ENCODE measurements at places on chromosomes 6 and 20. TPM values are rescaled to one million over a fixed set of nuclear protein-coding genes. Genes with fewer than 3 reads are reported as not detected.
A peak's percentile ranks its signal among the peaks of the same experiment; 100 is the strongest.

DNA sequence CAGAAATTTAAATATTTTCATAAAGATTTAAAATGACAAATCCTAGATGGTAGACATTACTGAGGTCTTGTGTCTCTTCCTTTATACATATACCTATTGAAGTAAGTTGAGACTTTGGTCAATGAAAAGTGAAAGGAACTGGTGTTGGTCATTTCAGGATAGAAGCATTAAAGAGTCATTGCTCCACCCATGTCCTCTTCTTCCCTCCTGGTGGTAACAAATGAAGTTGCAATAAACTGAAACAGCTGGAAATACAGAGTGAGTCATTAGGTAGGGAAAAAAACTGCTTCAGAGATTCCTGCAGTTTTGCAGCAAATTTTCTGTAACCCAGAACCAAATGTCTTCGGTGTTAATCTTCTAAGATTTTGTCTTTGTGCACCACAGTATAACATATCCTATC is 448.0 kb downstream of the EYS start:
- no peak for DNase-seq

Gene MRPS18A
- 30.4 TPM for total RNA-seq

DNA sequence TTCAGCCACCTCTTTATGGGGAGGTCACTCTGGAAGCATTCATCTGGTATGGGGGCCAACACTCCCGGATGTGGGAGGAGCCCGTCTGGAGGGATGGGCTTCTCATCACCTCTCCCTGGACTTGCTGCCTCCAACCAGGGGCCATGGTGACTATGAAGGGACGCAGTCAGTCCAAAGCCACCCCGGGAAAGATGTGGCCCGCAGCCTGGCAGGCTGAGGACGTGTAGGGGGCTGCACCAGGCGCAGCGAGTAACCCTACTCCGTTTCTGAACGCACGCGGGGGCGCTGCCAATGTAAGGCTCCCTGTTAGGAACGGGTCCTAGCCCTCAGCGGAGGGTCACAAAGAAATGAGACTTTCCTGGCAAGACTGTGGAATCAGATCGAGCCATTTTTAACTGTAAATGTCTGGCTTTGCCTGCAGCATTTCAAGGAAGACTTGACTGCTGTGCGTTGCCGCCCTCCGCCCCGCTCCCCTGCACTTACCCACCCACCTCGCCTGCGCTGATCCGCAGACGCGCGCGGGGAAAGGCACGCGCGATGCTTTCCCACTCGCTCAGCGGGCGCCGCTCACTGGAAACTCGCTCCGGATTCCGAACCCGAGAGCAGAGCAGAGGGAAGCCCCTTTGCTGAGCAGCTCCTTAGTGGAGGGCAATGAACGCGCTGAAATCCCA is 55.1 kb downstream of the IL20RA start:
- no peak for DNase-seq

DNA sequence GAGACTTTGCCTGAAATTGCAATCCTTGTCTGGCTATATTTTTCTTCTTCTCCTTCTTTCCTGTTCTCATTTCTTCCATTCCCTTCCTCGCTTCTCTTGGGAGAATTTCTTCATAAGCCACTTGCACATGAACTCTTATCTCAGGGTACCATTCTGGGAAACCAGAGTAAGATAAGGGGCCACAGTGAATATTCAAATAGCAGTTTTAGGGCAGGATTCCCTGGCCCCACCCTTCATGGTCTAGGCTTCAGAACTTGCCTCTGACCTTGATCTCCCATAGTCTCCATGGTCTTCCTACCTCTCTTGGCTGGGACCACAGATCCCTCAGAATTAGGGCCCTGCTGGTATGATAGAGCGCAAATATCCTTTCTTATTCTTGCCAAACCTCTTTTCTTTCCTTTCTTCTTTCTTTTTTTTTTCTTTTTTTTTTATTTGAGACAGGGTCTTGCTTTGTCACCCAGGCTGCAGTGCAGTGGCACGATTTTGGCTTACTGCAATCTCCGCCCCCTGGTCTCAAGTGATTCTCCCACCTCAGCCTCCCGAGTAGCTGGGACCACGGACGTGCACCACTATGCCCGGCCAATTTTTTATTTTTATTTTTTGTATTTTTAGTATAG is 123.0 kb upstream of the CITED2 start:
- DNase-seq = no peak

GRCh38 chr6:112241820-112242429 is 12.4 kb downstream of the LAMA4 start:
- no peak for DNase-seq

Gene NMBR
- total RNA-seq = not detected

Gene NOX3
- not detected for total RNA-seq

- DNase-seq = peak; percentile 69
These were observed 2.1 kb downstream of the EGFL8 start for GRCh38 chr6:32166411-32167061.

GRCh38 chr6:106114492-106114891 is 28.4 kb downstream of the PRDM1 start:
- no peak for DNase-seq

DNA sequence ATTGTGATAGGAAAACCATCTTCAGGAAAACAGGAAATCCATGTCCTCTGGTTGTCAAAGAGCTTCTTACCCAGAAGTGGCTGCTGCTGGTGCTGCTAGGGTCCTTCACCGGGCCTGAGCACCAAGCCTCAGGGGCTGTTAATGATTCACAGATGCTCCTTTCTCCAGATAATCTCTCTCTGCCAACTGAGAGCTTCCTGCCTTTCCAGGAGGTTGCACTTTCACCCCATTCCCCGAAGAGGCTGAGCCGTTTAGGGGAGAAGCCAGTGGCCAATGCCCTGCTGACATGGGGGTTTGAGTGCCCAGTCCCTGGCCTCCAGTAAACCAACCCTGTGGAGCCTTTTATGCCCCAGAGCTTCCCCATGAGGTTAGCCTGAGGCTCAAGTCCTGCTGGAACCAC is 122.4 kb downstream of the CBLN4 start:
- no peak for DNase-seq

DNA sequence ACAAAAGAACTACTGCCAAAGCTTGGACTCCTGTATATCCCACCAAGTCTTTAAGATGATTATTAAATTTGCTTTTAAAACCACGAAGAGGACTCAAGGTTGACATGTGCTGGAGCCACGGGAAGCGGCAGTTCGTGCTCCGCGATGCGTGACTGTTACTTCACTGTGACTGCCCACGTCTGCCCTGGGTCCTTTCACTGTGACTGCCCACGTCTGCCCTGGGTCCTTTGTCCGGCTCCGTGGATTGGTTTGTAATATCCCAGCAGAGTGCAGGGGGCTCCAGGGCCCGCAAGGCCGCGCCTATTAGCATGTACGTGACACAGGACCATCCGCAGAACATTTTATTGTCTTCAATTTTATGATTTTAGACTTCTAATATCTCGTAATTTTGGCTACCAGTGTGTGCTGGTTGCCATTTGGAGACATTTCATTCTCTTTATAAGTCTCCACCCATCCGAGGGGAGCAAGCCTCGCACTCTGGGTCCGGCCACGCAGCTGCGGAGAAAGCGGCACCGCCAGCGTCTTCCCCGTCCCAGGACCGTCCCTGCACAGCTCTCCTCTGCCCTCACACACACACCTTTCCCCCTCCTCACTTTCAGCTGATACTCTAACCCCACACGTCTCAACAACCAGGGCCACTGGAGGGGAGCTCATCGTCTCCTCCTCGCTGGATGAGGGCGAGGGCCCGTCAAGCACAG is 42.9 kb downstream of the DACT2 start:
- peak; percentile 48 for DNase-seq

DNA sequence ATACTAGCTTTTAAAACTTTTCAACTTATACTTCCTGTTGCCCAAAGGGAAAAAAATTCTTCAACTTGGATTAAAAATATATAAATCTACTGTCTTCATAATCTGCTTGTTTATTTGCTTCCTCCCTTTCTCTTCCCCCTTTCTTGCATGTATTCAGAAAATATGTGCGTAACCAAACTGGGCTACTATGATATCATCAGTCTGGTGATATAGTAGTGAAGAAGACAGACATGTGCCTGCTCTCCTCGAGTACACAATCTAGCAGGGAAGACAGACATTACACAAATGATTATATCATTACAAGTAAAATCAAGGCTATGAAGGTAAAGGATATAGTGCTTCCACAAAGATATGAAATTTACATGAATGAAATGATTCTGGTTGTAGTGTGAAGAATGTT is 31.0 kb downstream of the IBTK start:
- no peak for DNase-seq

Data from osteoblast (primary cell).